Hippocampal formation (tissue), 2 donors: ENCODE measurements at places on chromosomes 4 and X.
A peak's percentile ranks its signal among the peaks of the same experiment; 100 is the strongest.

DNA sequence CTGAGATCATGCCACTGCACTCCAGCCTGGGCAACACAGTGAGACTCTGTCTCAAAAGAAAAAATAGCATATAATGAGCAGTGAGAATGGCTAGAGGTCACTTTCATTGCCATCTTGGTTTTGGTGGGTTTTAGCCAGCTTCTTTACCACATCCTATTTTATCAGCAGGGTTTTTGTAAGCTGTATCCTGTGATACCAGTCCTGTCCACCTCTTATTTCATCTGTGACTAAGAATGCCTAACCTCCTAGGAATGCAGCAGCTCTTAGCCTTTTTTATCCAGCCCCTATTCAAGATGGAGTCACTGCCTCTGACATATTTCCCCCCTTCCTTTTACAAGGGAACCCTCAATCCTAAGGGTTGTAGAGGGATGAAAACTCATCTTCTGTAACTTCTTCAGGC is 26.1 kb upstream of the IGFBP7 start:
- no peak for DNase-seq

DNA sequence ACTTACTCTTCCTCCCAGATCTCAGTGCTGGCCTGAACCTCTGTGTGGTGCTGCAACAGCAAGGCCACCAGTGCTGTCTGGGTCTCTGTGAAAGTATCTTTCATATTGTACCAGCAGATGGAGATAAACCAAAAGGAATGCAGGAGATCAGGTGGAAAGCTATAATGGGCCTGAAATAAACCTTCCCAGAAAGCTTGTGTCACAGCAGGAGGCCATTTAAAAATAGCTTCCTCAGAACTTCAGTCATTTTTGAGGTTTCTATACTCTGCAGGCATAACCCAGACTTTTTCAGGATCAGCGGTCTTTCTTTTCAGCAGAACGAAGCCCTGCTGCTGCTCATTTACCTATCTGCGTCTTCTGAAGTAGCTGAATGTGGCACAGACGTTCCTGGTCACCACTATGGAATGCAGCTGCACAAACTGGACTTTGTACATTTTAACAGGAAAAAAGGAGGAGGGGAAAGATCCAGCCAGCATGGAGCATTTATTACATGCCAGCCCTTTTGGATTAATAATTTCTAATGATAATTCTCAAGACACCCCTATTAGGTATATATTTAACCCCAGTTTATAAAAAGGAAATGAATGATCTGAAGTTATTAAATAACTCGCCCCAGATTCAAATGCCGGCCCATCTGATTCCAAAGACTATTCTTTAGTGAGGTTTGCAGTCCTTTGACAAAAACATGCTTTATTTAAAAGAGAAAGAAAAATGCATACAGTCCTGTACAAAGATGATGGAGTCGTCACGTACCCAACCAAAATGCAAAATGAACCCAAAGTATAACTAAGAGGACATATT is 119.7 kb downstream of the NFKB1 start:
- DNase-seq: peak; percentile 85

- DNase-seq: no peak
These were observed 36.8 kb upstream of the ARSD start for GRCh38 chrX:2965965-2966364.

- DNase-seq: no peak
These were observed 13.1 kb downstream of the DCHS2 start for GRCh38 chr4:154478547-154478946.

DNA sequence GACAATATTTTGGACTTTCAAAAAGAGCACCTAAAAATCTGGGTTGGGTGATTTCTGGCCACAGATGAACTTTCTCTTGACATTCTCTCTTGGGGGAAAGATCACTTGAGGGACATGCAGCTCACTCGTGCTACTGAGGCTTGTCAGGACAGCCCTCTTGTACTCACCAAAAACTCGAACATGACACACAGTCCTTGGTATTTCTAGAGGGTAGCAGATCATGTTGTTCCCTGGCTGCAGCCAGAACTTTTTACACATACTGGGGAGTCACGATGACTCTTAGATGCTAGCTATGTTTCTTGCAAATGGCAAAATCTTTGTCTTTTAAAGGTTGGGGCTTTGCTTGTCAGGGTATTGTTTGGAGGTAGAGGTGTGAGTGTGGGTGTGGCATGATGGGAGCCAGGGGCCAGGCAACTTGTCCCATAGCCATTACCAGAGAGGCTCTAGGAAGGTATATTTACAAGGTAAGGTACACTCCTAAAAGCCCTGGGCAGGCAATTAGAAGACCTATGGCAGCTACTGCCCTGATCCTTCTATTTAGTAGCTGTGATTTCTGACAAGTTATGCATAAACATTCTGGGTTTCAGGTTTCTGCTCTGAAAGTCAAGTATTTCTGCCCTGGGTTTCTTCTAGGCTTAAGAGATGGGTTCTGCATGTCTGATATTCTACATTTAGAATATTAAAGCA is 241.7 kb upstream of the TLL1 start:
- no peak for DNase-seq

DNA sequence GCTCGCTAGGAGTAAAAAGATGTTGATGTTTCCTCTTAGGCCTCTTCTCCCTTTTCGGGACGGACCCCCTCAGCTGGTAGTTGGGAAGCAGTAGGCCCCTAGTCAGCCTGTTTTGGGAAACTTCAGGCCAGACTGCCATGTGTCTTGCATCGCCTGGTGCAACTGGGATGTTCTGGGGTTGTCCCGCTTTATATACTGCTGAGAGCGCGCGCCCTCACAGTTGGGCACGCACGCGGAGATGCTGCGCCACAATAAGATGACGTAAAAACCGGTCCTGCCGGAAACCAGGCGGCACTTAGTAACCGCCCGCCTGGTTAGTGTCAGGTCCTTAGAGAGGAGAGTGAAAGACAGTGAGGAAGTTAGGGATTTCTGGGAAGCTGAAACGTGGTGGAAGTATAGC is 231.3 kb upstream of the CT83 start:
- DNase-seq: no peak

GRCh38 chrX:55102754-55103153 is 13.9 kb downstream of the PAGE2 start:
- DNase-seq: no peak

DNA sequence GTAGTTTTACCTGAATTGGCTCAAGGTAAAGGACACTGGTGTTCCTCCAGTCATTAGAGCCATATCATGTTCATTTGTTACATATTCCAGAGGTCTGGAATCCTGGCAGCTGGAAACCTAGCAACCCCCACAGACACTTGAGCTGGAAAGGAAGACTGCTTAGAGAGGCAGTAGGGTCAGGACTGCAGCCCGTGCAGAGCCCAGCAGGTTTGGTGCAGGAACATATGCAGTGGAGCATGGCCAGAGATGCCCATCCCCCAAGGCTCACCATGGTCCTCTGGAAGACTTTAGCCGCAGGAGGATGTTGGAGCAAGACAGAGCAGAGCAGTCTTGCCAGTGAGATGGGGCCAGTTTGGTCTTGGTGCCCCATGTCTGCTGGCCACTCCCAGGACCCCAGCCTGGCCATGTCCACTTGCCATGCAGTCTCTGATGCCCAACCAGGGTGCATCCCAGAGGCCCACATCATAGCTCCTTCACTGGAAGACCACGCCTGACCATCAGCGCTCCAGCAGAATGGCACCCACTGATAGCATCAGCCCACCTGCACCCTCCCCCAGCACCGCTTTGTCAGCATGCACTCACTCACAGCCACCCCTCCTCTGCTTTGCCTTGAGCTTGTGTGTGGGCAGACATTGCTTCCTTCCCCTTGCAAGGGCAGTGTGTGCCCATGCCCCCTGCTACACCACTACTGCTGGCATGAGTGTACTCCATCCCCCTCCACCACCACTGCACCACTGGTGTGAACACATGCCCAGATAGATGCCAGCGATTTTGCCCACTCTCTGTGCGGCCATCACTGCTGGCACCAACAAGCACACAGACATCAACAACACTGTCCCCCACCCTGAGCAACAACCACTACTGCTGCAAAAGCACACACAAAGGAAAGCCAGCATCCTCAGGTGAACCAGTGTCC is 190.3 kb upstream of the SPOCK3 start:
- DNase-seq: no peak
